ENCODE measurements at places on chromosomes 11 and 22.

DNA sequence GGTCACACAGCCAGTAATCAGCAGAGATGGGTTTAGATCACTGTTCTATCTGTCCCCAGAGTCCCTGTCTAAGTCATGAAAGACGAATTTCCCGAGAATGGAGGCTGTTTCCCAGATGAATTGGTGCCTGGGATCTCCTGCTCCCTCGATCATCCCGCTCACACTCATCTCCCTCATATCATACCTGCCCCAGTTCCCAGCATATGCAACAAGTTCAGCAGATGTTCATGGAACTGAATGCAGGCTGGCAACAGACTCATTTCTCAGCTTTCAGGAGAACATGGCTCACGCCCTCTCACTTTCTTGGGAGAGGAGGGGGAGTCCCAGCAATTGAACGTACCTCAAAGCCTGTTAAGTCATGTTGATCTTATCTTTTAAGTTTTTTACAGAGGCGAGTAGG, 22.1 kb downstream of the CD6 start:
- DNase-seq, result no peak

DNA sequence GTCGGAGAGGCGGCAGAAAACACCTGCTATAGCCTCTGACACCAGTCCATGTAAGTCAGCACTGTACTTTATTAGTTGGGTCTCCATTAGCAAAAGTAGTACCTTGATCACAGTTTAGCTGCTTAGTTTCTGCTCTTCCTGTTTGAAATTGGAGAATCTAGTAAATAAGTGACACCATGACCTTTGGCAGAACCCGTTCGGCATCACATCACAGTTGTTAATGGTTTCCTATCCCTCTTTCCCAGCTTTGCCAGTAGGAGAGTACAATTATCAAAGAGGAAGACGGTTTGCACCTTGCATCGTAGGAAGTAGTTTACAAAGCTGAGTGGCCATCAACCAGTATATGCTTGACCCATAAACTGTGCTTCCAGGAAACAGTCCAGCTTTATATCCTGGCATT, 101.8 kb downstream of the TRIM44 start:
- DNase-seq, result no peak

DNA sequence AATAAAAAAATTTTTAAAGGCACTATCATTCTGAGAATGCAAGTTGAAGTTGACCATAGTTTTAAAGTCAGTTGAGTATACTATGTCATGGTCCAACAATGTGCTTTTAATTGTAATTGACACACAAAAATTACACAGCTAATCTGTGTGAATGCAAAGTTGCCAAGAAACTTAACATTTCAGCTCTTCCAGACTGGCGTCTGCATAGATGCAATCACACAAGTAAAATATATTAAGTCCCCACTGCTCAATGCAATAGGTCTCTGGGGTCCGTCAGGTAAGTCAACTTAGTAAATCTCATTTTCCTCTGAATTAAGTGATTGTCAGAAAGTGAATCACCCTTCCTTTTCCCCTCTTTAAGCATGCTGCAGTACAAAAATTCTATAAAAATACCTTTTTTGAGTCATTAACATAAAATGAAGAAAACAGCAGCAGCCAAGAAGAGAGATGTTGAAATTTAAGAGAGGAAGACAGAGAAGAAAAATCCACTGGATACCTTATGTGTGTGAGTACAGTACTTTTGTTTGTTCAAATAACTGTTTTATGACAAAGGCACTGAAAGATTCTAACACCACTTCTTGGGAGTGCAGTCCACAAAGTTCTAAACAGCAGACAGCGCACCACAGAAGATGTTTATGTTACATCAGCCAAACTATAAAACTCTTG, 5.1 kb downstream of the FZD4 start:
- DNase-seq, result no peak

DNA sequence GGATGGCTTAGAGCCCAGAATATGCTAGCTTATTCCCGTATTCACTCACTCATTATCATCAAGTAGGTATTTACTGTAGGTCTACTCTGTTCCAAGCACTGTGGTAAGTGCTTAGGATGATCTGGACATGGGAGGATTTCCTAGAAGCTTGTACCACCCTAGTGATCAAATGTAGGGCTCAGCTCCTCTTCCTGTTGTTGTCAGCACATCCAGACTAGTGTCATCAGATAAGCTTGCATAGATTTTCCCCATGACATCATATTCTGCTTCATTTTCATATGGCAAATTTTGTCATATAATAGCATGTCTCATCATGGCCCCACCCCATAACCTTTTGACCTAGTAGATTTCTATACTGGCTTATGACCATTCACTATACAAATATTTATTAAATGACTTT, 19.3 kb upstream of the NUCB2 start:
- no peak for DNase-seq

DNA sequence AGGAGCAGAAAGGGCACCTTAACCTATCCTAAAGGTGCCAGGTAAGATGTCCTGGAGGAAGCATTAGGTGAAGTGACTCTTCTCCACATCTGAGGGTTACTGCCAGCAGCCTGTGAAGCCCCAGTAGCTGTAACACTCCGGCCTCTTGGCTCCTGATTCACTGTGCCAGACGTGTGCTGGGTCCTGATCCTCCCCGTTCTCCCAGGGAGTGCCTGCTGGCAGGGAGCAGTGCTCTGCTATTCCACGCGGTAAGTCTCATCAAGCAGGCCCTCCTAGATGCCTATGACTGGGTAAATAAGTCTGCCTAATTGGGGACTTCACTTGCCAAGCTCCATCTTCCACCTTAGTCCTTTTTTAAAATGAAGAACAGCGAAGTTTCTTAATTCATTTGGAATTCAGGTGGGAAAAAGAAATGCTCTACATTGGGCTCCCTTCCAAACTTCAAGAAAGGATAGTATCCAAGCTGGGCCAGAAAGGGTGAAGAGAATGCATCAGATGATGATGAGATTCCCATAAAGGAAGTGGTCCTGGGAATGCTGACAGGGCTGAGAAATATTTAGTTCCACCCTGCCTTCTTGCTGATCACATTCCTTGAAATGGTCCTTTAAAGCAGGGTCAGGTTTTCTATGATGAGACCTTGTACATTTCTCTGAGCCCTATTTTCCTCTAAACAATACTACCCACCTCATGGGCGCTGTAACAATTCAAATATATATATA, 188.0 kb downstream of the MAML2 start:
- DNase-seq, result no peak

GRCh38 chr11:61626580-61627380, 45.9 kb upstream of the SYT7 start:
- DNase-seq, result no peak

DNA sequence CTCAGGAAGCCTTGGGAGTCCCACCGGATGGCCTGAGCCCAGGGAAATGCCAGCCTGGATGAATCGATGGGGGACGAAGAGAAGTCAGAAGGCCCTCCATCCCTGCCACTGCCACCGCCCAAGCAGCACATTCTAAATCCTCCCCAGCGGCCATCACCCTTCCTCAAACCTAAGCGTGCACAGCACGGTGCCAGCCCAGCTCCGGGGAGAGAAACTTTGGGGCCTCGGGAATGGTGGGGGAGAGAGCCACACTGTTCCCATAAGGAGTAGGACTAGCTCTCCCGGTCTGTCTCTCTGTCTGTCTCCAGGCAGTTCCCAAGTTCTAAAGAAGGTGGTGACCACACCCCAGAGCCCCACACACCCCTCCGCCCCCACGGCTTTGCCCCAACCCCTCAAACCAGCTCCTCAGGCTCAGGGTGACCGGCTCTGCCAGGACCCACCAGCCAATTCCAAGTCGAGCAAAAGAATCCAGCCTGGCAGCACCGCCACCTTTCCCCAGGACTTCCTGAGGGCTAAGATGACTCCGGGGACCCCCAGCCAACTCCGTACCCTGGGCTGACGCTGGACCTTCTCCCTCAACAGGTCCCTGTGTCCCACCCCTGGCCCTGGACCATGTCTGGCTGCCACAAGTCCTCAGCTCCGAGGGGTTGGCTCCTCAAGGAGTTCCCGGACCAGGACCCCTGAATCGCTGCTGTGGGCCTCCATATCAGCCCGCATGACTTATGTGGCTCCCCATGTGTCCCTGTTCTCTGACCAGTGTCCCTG, 2.7 kb downstream of the AHNAK start:
- no peak for DNase-seq

GRCh38 chr22:33897448-33897835, 22.8 kb downstream of the LARGE1 start:
- DNase-seq, result no peak

DNA sequence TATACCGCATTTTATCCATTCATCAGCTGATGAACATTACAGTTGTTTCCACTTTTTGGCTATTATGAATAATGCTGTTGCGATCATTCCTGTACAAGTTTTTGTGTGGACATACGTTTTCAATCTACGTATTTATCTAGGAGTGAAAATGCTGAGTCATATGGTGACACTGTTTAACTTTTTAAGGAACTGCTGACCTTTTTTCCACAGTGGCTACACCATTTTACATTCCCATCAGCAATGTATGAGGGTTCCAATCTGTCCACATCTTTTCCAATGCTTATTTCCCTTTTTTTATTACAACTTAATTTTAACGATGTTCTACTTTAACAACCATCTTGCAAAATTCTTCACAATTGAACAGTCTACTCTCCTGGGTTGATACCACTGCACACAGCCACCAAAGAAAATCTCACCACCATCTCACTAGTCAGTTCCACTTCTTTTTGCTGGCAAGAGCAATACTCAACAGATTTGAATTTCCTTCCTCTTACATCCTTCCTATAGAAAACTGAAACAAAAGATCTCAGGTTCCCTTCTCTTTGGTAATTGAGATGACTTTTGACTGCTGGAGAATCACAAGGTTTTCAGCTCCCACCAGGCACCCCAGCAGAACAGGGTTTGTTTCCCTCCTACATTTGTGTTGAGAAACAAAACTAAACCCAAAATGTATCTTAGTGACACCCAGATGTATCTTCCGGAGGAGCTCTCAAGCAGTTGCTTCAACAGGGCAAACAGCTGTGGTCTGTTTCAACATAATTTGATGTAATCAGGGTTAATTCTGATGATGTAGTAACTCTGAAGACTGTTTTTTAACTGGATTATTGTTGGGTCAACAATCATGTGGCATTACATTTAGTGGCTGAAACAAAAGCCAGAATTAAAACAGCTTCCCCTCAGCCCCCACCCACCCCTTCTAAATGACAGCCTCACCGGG, 7.0 kb upstream of the GAB2 start:
- DNase-seq, result peak; percentile 70

DNA sequence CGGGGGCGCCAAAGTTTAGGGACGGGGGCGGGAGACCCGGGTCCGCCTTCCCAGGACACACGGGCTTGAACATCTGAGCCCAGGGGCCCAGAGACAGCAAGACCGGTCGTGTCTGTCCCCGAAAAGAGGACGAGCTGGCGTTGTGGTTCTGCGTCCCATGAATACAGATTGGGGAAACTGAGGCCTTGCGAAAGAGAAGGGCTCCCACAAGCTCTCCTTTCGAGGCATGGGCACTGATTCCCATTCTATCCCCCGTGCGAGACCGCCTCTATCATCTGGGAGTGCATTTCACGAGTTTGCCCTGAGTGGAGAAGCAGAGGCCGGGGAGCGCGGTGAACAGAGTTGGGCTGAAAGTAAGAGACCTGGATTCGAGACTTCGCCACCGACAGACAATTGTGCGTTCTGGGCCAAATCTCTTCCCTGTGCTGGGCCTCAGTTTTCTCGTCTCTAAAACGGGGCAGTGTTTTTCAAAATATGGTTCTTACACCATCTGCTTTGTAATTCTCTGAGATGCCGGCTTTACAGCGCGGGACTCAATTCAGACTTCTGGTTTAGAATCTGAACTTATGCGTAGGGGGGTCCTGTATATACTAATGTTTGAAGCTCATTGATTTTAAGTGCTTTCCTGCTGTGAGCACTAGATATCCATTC, 471 bp downstream of the RNF185 start:
- no peak for DNase-seq

Measured in GM12864 (cell line).